ENCODE measurements at places on chromosomes 5 and 9.

DNA sequence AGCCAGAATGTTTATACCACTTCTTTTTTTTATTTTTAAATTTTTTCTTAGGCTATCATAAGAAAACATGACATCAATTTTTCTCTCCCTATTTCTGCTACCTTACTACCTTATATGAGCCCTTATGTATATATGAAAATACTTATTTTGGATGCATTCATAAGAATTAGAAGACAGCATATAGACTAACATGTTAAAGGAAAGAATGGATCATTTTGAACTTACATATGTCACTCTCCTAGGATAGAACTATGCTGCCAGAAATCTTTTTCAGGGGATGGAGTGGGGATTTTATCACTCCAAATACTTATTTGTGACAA is 51.8 kb downstream of the SNX24 start:
- DNase-seq: no peak

DNA sequence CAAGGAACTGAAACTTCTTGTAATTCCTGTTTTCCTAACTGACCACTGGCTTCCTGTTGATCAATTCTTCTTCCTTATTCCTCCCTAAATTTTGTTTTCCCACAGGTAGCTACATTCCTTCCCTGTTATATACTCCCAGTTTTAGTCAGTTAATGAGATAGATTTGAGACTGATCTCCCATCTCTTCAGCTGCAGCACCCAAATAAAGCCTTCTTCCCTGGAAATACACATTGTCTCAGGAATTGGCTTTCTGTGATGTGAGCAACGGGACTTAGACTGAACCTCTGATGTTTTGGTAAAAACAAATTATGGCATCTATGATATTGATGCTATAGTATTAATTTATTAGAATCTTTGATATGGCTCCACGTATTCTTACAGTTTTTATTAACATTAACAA is 617.3 kb upstream of the ST8SIA4 start:
- no peak for DNase-seq

DNA sequence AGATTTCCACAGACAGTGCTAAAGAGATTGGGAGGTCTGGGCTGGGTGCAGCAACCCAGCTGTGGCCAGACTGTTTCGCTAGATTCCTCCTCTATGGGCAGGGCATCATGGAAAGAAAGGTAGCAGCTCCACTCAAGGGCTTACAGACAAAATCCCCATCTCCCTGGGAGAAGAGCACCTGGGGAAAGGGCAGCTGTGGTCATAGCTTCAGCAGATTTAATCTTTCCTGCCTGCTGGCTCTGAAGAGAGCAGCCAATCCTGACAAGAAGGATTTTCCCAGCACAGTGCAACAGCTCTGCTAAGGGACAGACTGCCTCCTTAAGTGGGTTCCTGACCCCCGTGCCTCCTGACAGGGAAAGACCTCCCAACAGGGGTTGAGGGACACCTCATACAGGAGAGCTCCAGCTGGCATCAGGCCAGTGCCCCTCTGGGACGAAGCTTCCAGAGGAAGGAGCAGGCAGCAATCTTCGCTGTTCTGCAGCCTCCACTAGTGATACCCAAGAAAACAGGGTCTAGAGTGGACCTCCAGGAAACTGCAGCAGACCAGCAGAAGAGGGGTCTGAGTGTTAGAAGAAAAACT is 1379.3 kb upstream of the ACO1 start:
- no peak for DNase-seq

DNA sequence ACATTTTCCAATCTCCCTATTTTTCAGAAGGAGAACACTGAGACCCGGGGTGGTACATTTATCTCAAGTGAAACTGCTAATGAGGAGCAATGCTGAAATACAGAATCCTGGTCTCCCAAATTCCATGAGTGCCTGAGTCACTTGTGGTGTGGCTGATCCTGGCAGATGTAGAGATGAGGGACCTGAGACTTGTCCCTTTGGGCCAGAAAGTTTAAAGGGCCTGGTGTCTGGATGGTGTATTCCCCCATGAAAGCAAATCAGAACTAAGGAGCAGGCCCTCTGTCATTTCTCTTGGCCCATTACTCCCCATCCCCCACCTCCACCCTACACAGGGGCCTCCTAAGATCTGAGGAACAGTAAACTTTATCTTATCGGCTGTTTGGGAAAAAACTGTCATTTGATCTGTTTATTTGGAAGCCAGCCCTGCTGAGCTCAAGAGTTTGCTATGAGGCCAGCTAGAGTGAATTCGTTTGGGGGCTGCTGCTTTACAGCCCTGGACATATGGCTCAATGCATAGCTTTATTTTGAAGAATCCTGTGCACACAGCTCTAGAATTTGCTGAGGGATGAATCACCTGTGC is 140.3 kb downstream of the LHFPL2 start:
- no peak for DNase-seq

DNA sequence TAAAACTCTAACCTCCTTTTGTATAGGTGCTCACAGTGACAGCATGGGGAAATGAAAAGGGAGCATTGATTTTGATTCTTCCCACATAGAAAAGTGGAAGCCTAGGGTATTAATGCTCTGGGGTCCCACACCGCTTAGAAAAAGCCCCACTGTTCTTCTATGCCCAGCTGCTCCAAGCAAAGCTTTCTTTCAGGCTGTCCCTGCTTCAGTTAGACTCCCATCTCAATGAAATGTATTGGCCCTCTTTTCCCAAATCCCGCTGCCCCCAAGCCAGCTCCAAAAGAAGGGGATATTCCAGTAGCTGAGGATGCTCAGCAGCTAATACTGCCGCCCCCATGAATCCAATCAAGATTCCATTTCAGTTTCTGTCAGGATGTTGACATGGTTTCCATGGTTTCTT is 17.0 kb upstream of the CREBRF start:
- DNase-seq: no peak

DNA sequence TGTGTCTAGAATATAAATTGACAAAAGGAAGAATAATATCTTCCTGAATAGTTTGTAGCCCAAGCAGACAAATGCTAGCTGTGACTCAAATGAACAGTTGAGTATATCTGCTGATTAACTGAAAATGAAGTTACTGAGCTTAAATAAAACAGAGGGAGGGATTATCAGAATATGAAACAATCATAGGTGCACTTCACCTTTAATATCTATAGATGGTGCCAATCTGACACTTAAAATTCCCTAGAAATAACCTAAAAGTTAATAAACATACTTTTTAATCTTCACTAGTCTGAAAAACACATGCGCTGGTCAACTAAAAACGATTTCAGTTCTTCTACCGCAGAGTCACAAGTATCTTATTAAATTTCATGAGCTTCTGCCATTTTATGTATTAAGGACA is 280.8 kb upstream of the RASA1 start:
- no peak for DNase-seq

GRCh38 chr5:36734422-36734821 is 128.0 kb downstream of the SLC1A3 start:
- DNase-seq: no peak

DNA sequence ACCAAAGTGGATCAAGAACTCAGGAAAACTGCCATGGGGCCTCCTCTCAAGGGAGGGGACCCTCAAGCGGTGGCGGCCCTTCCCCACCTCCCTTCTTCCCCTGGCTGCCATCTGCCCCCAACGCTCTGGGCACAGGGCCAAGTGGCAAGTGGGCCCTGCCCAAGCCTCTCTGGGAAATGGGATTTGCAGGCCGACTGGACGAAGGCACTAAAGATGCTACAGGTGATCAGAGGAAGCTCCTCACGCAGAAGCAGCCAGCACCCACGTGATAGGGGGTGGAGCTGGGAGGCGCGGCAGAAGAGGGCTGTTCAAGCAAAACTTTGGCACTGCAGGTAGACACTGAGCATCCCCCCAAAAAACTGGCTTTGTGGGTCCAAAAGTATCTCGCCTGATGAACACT is 52.7 kb upstream of the UBTD2 start:
- DNase-seq: no peak

DNA sequence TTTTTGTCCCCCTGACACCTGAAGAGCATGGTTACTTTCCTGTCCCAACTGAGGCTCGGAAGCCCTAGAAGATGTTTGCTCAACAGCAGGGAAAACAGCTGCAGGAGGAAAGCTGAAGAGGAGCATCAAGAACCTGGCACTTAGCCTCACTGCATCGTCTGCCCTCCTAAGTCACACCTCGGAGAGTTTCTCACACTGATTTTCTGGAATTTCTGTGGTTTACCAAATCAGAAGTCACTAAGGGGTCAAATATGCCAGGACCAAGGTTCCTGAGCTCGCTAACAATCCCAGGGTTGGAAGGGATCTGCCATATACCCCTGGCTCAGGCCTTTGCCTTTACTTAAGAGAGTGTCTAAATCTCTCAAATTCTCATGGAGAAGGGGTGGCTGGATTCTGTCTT is 5.3 kb downstream of the IL12B start:
- DNase-seq: no peak

Data from head of caudate nucleus (tissue), 42 donors.